ENCODE measurements at places on chromosomes 4 and X.

DNA sequence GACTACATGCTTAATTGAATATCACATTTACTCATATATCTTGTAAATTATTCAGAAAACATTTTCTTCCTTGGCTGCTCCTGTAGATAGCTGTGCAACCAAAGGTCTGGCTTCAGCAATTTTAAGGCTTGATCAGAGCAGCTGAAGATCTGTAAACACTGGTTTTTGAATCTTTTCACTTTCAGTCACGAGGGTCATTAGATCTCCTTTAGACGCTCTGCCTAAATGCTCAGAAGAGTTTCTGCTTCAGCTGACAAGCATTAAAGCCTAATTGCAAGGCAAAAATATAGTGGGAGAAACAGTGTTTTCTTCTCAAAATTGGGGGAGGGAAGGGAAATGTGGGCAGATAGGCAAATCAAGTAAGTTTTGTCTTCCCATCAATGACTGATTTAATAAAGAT, 25.7 kb downstream of the TRPC5 start:
- DNase-seq, result no peak

GRCh38 chrX:118508635-118509034, 13.0 kb downstream of the DOCK11 start:
- DNase-seq, result no peak

GRCh38 chr4:177855507-177856197, 413.4 kb upstream of the AGA start:
- no peak for DNase-seq

DNA sequence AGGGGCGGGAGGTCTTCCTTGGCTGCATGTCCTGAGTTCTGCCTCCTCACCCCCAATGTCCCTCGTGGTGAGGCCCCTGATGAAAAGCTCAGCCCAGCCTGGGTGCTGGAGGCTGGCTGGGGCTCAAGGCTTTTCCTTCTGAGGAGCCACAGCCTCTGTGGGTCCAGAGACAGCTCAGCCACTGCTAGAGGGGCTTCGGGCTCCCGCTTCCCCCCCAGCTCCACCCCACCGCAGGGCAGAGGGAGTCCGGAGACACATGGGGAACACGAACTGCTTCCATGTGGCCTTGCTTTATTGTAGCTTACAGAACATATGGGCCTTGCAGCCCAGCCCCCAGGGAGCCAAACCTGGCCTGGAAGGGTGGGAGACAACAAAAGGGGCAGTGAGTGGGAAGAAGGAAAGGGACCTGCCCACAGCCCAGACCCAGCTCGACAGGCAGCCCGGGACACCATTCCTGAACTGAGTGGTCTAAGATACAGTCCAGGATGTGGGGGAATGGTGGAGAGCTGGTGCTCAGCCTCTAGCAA, 89.9 kb upstream of the NKX1-1 start:
- no peak for DNase-seq

- no peak for DNase-seq
Measured at GRCh38 chr4:83138946-83139345, 24.4 kb upstream of the PLAC8 start.

GRCh38 chr4:37437163-37437562, 192.6 kb downstream of the NWD2 start:
- no peak for DNase-seq

GRCh38 chr4:66123190-66123589, 452.9 kb upstream of the EPHA5 start:
- DNase-seq, result no peak

DNA sequence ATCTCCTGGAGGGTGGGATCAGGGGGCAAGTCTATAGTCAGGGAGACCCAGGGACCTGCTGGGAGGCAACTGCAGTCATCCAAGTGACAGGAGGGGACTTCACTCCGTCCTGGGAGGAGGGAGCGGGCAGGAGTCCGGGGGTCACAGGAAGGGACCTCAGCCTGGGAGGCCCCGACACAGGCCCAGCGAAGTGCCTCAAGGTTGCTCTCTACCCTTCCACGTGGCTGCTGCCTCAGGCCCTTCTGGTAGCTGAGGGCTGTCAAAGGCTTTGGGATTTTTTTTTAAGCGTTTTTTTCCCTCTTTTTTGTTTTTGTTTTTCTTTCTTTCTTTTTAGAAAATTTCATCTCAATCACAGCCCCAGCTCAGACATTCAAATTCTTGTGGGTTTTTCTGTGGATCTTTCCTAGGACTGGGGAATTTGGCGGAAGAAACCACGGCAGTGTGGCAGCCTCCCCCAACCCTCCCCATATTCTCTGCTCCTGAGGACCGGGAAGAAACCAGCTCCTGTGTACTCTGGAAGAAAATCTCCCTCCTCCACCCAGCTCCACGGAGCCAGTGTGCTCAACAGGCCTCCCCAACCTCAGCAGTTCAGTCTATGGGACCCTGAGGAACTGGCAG, 1.4 kb upstream of the HAUS7 start:
- no peak for DNase-seq

DNA sequence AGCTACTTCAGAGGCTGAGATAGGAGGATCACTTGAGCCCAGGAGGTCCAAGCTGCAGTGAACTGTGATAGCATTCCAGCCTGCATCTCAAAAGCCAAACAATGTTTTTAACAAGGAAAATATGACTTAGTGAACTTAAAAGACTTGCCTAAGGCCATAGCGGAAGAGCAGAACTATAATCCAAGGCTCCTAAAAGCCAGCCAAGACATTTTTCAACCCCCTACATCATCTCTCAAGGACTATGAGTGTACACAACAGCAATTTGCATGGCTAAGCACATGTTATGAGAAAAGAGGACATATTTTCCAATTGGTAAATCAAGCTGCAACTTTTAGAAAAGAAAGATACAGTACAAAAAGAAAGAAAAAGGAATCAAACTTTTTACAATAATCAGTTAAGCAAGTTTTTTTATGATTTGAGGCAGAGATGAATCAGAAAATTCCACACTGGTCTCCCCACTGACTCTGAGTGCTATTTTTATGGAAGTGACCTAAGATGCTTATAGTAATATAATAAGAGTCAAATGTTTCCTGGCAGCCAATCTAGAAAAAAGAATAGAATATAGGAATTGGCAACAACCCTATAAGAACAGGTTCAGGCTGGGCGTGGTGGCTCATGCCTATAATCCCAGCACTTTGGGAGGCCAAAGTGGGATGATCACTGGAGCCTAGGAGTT, 9.8 kb upstream of the ACOT9 start:
- DNase-seq, result no peak

DNA sequence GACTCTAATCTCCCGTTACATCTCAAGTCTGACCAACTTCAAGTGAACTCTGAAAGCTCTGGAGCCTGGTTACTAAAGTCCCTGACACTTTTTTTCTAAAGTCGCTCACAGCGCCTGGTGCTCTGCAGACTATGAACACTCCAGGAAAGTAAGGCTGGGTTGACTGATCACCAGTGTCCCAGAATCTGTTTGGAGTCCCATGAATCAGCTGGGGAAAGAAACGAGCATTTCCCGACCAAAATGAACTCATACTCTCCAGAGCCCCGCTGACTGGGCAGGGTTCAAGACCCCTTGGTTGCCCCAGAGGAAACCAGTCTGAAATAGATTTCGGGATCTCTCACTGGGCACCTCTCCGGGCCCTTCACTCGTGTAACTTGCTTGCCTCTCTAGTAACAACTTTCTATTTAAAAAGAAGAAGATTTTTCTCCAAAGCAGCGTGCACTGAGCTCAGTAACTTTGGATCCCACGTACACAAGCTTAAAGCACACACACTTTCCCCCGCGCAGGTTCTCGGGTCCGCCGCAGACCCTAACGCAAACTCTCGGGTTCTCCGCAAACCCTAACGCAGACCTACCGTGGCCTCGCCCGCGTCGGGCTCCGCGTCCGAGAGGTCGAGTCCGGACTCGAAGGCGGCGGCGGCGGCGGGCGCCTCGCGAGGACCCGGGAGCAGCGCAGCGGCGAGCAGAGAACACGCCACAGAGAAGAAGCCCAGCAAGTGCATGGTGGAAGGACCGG, 964 bp downstream of the VEGFC start:
- DNase-seq, result peak; percentile 57

DNA sequence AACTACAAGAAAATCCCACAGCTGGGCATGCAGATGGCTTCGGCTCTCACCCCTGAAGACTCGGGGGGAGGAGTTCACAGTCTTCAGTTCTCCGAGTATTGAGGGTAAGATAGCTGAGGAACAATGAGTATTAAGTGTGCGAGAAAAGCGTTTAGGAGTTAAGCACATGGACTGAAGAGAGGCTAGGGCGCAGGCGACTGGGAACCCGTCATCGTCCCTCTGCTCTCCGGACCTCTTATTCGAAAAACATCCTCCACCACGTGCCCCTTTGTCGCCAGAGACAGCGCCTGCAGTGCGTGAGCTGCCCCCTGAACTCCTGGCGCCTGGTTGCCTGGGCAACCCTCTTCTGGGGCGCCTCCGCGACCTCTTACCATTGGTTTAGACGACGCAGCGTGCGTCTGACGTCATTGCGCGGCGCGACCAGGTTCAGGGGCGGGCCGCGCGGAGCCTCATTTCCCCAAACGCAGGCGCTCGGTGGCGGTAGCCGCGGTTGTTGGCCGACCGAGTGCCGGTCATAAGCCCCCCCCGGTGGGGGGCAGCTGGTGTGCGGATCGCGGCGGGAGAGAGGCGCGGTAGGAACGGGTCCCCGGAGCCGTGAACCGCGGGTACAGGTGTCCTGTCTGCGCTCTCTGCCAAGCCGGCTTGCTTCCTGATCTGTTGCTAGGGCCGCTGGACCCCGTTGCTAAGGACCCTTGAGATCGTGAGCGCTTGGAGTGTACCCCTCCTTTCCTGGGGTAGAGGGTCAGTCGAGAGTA, at the start of gene PACRGL:
TSS of gene PACRGL (plus strand) at position 452 of the 755 bp plus-strand sequence. CDS start 4,024 bp downstream, outside the sequence.
- peak; percentile 96 for DNase-seq

- DNase-seq, result no peak
Measured at GRCh38 chr4:80201252-80202151, 4.2 kb downstream of the PRDM8 start.

DNA sequence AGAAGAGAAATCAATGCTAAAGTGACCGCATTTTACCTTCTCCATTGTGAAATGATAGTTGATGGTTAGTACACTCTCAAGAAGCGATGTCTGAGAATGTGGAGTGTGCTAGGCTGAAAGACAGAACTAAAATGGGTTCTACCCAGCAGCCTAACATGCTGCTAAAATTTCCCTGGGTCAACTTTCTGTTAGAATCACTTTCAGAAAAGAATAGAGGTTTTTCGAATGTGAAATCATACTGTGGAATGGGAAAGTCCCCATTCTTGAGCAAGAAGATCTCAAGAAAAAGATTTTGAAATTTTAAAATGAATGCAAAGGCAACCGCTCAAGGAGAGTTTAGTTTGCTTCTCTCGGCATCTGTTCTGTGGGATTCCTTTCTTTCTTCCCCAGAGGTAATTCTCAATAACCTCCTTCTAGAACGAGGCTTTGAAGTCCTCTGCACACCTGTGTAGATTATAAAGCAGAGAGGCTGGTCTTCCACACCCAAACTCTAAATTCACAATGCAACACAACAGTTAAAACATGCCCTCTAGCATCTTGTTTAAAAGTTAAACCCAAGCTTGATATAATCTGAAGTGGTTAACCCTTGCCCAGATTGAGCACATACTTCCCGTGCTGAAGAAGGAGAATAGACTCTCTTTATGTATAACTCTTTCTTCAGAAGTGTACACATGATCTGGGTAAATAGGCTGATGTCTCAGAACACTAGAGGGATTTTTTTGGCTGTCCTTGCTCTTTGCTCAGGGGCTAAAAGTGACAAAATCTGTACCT, 208.7 kb upstream of the KLF3 start:
- DNase-seq, result no peak

- DNase-seq, result no peak
Measured at GRCh38 chr4:104457308-104457981, 37.2 kb downstream of the CXXC4 start.

GRCh38 chrX:116757491-116757890, 294.7 kb upstream of the CT83 start:
- DNase-seq, result no peak

GRCh38 chr4:81736324-81736723, 264.6 kb upstream of the RASGEF1B start:
- DNase-seq, result no peak

GRCh38 chr4:88619971-88620370, 27.7 kb downstream of the HERC3 start:
- DNase-seq, result no peak

GRCh38 chr4:127006446-127006877, 626.3 kb upstream of the INTU start:
- DNase-seq, result no peak

GRCh38 chrX:71098302-71098701, 2.7 kb downstream of the FOXO4 start:
- peak; percentile 39 for DNase-seq

GRCh38 chr4:83217721-83218522, 66.7 kb downstream of the COQ2 start:
- DNase-seq, result no peak

DNA sequence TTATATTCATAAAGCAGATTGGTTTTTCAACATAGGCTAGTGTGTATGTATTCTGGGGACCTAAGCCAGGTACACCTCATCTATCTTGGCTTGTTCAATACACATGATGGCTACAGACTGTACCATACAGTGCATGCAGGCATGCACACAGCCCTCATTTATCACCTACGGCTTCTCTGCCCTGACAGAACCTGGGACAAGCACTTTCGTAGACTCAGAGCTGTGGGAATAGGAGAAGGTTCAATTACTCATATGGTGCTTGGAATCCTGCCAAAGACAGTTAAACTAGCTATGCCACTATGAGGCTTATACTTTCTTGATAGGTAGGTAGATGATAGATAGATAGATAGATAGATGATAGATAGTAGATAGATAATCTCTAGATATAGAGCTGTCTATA, 457.2 kb downstream of the GALNTL6 start:
- no peak for DNase-seq

DNA sequence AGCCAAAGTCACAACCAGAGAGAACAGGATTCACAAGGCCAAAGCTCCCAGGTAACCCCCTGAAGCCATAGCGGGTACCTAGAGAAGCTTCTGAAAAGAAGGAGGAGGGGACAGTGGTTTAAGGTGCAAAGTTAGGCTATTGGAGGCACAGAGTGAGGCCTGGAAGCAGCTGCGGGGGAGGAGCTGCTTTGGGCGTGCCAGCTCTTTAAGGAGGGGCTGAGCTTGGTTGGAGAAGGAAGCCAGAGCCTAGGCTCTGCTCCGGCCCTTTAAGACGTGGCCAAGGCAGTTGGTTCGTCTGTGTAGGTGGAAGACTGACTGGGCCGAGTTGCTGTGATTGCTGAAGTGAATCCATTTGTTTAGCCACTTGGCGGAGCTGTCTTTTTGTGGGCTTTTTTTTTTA, 1.5 kb downstream of the KLF8 start:
- DNase-seq, result no peak

All from HAP-1 (cell line).